NCI-H2029 treated with DMSO at 0.1 percent for 48 hours (cell line): ENCODE measurements at places on chromosomes 6 and 20.

- no peak for DNase-seq
These were observed 761 bp upstream of the NR2E1 start for GRCh38 chr6:108164815-108165706.

DNA sequence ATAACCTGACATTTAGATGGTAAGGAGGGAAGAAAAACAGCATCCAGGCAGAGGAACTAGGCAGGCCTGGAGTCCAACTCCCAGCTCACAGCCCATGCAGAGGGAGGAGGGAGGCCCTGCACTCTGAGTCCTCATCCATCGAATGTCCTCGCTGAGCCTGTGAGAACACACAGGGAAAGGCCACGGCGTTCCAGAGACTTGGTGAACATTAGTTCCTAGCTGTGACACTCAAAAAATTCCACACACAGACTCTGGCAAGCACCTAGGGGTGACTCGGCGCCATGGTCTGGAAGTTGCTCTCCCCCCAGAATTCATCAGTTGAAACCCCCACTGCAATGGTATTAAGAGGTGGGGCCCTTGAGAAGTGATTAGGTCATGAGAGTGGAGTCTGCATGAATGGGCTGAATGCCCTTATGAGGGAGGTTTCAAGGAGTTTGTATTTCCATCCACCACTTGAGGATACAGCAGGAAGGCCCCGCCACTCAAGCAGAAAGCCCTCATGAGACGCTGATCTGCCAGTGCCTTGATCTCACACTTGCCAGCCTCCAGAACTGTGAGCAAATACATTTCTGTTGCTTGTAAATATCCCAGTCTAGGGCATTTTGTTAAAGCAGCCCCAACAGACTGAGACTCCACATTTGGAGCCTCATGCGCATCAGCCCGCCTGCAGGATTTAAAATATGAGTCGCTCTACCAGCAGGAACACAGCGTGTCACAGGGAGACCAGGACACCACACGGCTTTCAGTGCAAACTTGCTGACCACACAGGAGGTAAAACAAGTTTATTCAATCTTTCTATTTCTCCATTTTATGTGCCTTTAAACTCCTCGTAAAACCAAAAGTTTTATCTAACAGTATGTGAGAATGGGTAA, 73.9 kb downstream of the WDR27 start:
- no peak for DNase-seq

- DNase-seq: no peak
These were observed 97.9 kb downstream of the L3MBTL3 start for GRCh38 chr6:130116273-130116672.

DNA sequence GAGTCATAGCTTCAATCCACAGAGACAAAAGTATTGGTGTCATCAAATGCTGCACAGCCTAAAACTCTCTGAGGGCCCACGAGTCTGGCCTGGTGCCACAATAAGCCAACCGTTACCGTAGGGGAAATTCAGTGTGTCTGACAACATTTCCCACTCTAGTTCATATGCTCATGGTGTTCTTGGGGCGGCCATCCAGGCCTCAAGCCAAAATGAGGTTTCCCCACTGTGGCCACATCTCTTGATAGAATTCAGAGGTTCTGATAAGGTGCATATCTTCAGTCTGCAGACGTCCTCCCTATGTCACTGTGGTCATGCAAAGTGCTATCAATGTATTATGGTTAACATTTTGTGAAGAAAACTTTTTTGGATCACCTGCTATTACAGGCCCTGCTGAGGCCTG, 627.7 kb downstream of the QKI start:
- DNase-seq: no peak

DNA sequence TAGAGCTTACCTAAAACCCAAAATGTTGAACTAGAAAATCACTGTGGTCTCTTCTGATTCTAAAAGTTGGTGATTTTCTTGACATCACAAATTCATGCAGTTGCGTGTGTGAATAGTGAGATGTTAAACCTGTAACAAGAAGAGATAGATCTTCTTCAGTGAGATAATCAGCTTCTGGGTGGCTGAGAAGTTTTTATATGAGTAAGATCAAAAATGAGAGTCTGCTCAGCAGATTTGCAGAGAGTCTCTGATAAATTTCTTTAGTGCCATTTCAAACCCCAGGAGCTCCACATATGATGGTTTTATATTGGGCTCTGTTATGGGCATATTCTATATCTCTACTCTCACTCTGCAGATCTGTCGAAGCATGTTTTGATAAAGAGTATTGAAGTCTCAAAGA, 185.4 kb downstream of the ZFAND3 start:
- no peak for DNase-seq

DNA sequence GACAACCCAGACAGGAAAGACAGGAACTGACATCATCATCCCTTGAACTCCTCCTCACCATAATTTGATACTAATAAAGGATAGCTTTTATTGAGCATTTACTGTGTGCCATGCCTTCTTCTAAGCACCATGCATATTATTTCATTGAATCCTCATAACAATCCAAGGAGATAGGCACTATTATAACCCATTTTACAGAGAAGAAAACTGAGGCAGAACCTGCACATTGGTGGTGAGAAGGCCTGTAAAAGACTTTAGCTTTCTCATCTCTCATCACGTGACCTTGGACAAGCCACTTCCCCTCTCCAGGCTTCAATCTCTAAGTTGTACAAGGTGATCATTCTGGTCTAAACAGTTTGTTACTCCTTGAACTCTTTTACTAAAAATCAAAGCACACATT, 34.5 kb upstream of the PREX1 start:
- DNase-seq: no peak

DNA sequence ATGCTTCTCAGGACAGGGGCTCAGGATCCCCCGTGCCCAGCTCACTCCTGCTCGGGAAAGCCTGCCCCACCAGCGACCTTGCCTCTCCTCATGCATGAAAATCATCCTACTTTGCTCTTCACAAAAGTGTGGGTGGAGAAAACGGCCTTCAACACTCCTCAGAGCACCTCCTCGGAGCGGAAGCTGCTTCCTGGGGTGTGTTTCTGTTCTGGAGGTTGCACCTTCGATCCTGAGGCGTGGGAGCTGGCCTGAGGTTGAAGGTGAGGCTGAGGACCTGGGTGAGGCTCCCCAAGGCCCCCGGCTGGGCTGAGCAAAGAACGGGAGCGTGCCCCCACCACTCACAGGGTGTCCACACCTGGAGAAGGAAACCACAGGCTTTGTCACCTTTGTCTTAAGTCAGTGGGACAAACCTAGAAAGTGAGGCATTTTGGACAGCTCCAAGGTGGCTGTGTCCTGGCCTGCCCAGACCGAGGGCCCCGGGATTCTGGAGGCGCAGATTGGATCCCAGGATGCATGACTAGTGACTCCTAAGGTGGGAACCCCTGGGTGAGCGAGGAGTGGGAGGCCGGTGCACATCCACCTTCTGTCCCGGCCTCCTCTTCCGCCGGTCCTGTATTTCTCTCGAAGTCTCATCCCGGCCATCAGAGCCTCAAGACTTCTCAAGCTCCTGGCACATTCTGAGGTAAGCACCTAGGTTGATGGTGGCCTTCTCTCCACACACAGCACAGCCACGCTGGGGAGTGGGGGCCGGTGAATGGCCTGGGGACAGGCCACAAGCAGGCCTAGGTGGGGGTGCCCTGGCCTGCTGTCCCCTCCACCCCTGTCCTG, 104.7 kb downstream of the TMEM242 start:
- DNase-seq: no peak

DNA sequence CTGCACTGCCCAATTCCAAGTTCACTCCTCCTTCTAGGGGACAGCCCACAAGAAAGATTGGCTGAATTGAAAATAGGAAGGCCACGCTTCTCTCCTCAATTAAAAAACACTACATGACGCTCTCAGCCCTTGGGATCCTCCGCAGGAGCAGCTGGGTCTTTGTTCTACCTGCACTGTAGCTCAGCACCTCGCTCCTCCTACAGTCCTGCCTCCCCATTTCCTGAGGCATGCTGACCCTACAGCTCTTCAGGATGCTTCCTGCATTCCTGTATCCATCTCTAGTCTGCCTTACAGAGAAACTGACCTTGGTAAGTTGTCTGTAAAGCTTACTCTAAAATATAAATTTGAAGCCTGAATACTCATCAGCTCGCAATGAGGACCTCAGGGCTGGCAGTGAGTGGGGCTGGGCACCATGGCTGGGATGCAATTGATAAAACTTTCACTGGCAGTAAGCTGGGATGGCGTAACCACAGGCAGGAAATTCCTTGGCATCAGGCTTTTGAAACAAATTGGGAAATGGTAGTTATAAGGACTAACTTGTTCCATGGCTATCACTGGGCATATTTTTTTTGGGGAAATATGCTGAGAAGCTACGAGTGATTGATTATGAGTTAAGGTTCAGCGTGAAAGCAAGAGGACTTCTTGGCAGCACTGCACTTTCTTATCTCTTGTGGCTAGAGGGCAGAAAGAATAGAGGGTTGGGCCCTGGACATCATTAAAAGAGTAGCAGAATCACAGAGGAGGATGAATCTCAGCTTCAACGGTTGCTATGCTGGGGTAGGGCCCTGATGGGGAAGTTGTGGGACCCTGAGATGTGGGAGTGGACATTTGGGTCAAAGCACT, 11.7 kb upstream of the SIRPB1 start:
- DNase-seq: no peak

- peak; percentile 60 for DNase-seq
These were observed 12.7 kb upstream of the APMAP start for GRCh38 chr20:25005220-25005619.

DNA sequence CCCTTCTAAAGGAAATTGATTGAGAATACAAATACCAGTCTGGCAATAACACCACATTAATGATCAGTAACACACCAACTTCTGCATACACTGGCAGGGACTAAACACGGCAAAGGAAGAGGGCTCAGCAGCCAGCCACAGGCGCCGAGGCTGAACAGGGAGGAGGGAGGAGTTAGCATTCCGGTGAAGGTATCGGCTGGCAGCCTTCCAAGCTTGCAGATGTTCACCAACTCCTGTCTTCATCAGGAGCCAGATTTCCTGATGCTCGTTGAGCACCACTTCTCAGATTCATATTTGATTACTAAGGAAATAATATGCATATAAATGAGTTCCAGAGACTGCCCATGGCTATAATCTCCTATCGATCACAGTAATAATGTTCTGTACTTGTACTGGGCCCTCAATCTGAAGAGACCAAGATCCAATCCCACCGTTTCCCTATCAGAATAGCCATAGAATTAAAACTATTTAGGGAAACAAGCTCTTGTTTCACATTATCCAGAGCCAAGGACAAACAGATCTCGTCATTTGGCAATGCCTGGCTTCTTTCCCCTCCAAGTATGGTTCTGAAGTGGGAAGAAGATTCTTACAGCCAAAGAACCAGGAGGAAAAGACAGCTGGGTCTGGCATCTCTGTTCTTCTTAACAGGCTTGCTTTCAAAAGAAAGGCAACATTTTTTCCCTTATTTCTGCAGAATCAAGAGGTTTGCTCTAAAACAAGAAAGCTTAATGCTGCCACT, 42.2 kb downstream of the GFOD1 start:
- DNase-seq: peak; percentile 98

GRCh38 chr6:42152024-42152423, 9.6 kb upstream of the C6orf132 start:
- DNase-seq: no peak

DNA sequence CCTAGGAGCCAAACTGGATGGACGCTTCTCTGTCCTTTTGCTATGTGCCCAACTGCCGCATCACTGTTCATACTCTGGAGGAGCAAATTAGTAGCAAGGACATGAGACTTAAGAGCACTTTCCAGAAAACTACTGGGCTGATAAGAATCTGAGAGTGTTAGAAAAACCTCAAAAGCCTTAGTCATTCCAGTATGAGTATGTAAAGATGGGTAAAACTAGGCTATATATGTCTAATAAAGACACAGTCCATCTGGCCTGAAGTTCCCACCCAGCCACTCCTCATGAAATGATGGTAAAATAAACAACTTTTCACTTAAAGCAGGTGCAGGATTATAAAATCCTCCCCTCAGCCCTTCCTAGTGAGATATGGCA, 30.6 kb downstream of the SHLD1 start:
- DNase-seq: no peak

DNA sequence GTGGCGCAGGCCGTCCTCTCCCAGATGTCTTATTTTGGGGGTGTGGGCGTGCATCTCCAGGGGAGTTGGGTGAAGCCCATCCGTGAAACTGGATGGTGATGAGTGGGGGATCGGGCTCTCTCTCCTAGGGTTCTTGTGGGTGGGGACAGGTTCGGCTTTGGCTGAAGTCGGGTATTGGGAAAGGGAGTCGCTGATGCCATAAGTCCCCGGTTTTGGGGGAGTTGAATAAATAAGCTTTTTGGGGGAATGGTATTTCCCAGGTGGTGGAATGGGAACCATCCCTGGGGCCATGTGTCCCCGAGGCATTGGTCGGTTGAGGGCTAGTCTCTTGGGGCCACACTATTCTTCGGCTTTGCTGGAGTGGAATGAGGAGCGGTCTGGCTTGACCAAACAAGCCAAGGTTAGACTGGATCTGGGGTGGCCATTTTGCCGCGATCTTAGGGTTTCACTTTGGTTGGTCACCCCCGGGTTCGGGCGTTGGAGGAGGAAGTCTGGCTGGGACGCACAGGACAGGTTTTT, 481 bp downstream of the ZNF133 start:
- DNase-seq: no peak

GRCh38 chr6:85676086-85676729, 33.5 kb upstream of the SYNCRIP start:
- DNase-seq: no peak

DNA sequence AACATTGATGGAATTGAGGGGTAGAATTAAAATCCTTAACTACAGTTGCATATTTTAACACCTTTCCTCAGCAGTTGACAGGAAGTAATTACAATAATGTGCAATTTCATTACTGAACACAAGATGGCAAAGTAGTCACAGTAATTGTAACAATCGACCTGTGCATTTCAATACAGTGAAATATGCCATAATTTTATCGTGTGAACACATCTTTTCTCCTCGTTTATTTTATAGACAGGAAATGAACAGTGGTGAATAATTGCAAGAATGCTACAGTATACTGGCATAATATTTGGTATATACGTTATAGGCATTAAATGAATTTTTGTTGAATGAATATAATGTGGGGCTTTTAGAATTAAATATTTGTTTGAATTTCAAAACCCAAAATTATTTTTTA, 25.0 kb downstream of the CYB5R4 start:
- DNase-seq: peak; percentile 80

DNA sequence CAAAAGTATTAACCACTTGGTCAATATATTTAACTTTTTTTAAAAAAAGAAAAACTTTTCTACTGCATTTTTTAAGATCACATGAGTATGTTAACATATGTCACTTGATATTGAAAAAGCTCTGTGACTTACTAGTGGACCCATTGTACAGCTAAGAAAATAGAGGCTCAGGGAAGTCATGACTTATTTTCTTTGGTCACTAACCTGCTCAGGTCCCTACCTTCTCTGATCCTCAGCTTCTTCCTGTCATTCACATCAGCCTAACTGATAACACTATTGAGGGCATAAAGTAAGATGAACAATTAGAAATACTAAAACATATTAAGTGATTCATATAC, 19.8 kb downstream of the AGPAT4 start:
- DNase-seq: no peak

- no peak for DNase-seq
These were observed at the start of gene APOBEC2 for GRCh38 chr6:41053041-41053440. Gene APOBEC2, plus strand, starts transcription at chr6:41053202. Its CDS starts 146 bp downstream, at chr6:41053348.

DNA sequence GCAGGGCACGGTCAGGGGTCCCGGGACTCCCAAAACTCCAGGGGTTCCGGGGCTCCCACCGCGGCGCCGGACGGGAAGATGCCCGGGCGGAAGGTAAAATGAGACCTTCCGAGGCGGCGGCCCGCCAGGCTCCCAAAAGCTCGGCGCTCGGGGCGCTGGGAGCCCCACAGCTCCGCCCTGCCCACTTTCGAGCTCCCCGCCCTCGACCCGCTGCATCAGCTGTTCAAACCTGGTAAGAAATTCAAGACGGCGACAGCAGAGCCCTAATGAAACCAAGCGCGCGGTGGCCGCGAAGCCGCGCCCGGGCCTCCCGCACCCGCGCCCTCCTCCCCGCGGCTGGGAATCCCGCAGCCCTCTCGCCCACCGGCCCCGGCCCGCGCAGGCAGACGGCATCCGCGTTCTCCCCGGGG, 369 bp downstream of the SLC4A11 start:
- no peak for DNase-seq
